ENCODE measurements at places on chromosomes 2 and 18.

GRCh38 chr2:105744091-105744908 is 412 bp upstream of the NCK2 start:
- peak overlapping the region; percentile 80 for H3K4me3 ChIP-seq
- peaks cover 39% of the 10 kb centered on the region for H3K4me1 ChIP-seq
- peak overlapping the region; percentile 87 for H3K27ac ChIP-seq

DNA sequence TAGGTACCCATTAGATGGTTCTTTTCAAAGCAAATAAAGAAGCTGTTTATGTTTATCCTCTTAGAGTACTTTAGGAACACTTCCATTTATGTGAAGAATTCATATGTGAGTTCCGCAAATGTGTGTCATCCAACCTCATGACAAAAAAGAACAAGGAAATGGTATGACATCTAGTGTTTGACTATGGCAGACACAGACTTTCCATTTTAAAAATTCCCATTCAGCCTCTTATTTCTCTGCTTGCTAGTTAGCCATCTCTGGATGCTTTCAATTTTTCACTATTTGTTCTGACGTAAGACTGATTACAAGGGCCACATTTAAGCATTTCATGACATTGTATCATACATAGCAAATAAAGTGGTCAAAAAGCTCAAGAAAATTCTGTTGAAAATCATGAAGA is 103.0 kb downstream of the ZAP70 start:
- no peaks in the 10 kb centered on the region for H3K4me1 ChIP-seq
- no peaks in the 10 kb centered on the region for H3K27me3 ChIP-seq
- H3K27ac ChIP-seq, result no peak overlapping the region
- H3K36me3 ChIP-seq, result peaks cover 18% of the 10 kb centered on the region

DNA sequence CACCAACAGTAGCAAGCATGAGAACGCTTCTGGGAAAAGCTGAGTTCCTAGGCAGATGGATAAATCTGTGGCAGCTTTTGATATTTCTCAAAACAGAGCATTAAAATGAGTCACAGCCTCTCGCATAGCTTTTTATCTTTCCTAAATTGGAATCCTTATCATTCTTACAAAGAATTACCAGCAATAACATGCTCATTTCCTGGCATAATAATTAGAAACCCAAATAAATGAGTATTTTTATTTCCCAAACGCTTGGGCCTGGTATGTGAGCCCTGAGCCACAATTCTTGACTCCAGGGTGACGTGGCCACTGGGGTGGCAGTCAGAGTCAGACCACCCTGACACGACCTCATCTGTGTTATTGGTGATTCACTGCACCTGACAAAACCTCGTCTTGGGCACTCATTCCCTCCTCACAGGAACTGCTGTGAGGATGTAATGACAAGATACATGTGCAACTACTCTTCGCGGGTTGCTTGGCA is 210.7 kb downstream of the ARL4C start:
- H3K4me3 ChIP-seq, result no peak overlapping the region
- DNase-seq, result no peak
- H3K4me1 ChIP-seq, result peaks cover 26% of the 10 kb centered on the region
- peaks cover 3% of the 10 kb centered on the region for H3K36me3 ChIP-seq
- peak overlapping the region; percentile 36 for H3K27ac ChIP-seq

DNA sequence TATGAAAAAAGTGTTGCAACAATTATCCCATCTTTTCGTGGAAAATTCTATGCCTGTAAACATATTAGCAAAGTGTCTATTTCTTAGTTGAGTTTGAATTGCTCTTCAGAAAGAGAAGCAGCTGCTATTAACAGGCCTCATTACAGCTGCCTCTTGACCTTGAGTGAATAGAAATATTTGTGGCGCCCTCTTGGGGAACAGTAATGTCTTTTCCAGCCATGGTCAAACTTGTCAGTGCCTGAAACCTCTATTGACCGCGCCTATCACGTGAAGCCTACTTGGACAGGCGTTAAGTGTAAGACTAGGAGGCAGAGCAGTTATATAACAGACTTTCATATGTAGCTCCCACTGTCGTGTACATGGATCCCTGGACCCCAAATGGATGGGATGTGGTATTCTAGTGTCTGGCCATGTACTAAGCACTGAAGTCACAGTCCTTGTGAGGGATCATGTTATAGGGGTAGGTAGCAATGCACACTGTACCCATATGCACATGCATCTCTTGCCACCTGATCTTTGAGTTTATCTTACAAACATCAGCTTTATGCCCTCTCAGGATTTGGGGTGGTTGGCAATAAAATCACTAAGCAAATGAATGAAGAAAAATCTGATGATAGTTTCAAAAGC is 245.0 kb downstream of the PTGR3 start:
- no peak overlapping the region for H3K4me3 ChIP-seq
- DNase-seq, result no peak

DNA sequence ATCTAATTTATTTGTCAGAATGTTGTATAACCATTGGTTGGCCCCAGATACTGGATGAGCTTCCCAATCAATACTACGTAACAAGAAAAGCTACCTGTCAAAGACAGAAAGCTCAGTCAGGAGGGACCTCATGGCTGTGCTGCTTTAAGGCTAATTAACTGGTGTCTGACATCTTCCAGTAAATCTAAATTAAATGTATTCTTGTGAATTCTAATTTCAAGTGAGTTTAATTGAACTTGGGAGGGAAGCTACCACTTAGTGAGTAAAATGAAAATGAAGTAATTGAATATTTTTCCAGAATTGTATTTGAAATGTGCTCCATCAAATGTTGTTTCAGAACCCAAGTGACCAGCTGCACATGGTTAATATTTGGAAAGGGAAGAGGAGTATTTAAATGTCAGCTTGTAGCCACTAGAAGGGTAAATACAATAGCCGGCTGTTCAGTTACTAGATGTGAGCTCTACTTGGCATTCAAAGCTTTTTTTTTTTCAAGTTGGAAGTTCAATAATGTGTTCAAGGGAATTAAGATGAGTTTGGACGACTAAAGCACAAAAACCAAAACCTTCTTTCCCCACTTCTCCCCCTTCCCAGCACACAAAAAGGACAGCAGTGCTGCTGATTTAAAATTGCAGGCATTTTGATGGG is 62.0 kb downstream of the GPR39 start:
- H3K27ac ChIP-seq, result no peak overlapping the region
- H3K27me3 ChIP-seq, result no peaks in the 10 kb centered on the region
- H3K36me3 ChIP-seq, result no peaks in the 10 kb centered on the region
- DNase-seq, result no peak
- no peak overlapping the region for H3K4me3 ChIP-seq
- H3K4me1 ChIP-seq, result no peaks in the 10 kb centered on the region

DNA sequence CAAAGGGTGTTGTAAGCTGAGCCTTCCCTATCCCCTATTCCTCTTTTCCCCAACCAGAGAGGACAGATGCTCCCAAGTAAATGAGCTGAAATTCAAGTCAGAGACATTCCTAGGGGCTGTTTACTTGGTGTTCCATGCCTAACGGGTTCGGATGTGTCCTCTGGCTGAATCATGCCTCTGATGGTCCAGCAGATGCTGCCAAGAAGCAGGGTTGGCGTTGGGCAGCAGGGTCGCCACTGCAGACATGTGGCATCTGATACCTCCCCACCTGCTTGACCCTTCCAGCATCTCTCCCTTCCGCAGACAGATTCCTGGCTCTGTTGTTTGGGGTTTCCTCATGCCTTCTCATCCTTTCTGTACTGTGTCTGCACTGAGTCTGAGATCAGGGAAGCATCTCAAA is 108.3 kb downstream of the HNRNPLL start:
- no peaks in the 10 kb centered on the region for H3K36me3 ChIP-seq
- peaks cover 12% of the 10 kb centered on the region for H3K4me1 ChIP-seq
- no peak overlapping the region for H3K4me3 ChIP-seq
- no peak overlapping the region for H3K27ac ChIP-seq
- no peak for DNase-seq

- no peak overlapping the region for H3K4me3 ChIP-seq
- DNase-seq, result no peak
- H3K4me1 ChIP-seq, result no peaks in the 10 kb centered on the region
- H3K27me3 ChIP-seq, result peaks cover 23% of the 10 kb centered on the region
- no peak overlapping the region for H3K27ac ChIP-seq
These were observed 61.4 kb upstream of the TUBA3E start for GRCh38 chr2:130259594-130259993.

- H3K27me3 ChIP-seq, result no peaks in the 10 kb centered on the region
- H3K36me3 ChIP-seq, result peaks cover 3% of the 10 kb centered on the region
- H3K4me3 ChIP-seq, result peak overlapping the region; percentile 93
- H3K27ac ChIP-seq, result peak overlapping the region; percentile 97
- H3K4me1 ChIP-seq, result peaks cover 57% of the 10 kb centered on the region
- DNase-seq, result no peak
These were observed 678 bp downstream of the CYP27C1 start for GRCh38 chr2:127219171-127220070.

GRCh38 chr2:1528273-1529064 is 115.2 kb downstream of the TPO start:
- no peaks in the 10 kb centered on the region for H3K27me3 ChIP-seq
- no peaks in the 10 kb centered on the region for H3K36me3 ChIP-seq

- peaks cover 17% of the 10 kb centered on the region for H3K36me3 ChIP-seq
- H3K4me3 ChIP-seq, result no peak overlapping the region
- H3K27me3 ChIP-seq, result no peaks in the 10 kb centered on the region
- peaks cover 21% of the 10 kb centered on the region for H3K4me1 ChIP-seq
- H3K27ac ChIP-seq, result no peak overlapping the region
- no peak for DNase-seq
These were observed 2.0 kb downstream of the DHX57 start for GRCh38 chr2:38873763-38874162.

- DNase-seq, result no peak
- no peak overlapping the region for H3K4me3 ChIP-seq
- H3K27ac ChIP-seq, result no peak overlapping the region
- no peaks in the 10 kb centered on the region for H3K36me3 ChIP-seq
- H3K27me3 ChIP-seq, result peaks cover 4% of the 10 kb centered on the region
- no peaks in the 10 kb centered on the region for H3K4me1 ChIP-seq
These were observed 459.2 kb upstream of the ACVR2A start for GRCh38 chr2:147385600-147385999.

- no peaks in the 10 kb centered on the region for H3K4me1 ChIP-seq
- H3K4me3 ChIP-seq, result no peak overlapping the region
- no peak for DNase-seq
- no peaks in the 10 kb centered on the region for H3K27me3 ChIP-seq
- no peaks in the 10 kb centered on the region for H3K36me3 ChIP-seq
- no peak overlapping the region for H3K27ac ChIP-seq
These were observed 50.6 kb upstream of the STAT1 start for GRCh38 chr2:191064590-191064989.

DNA sequence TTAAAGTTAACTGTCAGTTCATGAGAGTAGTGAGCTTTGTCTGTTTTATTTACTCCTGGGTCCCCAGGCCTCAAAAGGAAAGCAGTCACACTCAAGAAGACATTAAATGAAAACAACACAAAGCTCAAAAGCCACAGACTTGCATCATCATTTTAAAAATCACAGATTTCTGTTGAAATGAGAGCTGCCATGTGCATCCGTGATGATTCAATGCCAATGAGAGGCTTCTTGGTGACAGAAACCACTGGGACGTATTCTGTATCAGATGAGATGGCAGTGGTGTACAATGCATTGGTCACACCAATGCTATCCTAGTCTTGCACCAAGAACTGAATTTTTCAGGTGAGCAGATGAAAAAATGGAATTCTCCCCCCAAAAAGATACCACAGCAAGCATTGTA is 204.8 kb downstream of the ANAPC1 start:
- no peak for DNase-seq
- H3K4me3 ChIP-seq, result no peak overlapping the region
- H3K4me1 ChIP-seq, result peaks cover 27% of the 10 kb centered on the region
- H3K27me3 ChIP-seq, result no peaks in the 10 kb centered on the region
- no peak overlapping the region for H3K27ac ChIP-seq

GRCh38 chr18:48410095-48410920 is 1.1 kb upstream of the ZBTB7C start:
- peak overlapping the region; percentile 71 for H3K4me3 ChIP-seq
- H3K27me3 ChIP-seq, result peaks cover 75% of the 10 kb centered on the region
- peaks cover 10% of the 10 kb centered on the region for H3K4me1 ChIP-seq
- DNase-seq, result peak; percentile 94
- no peak overlapping the region for H3K27ac ChIP-seq

GRCh38 chr18:74446178-74446577 is 10.9 kb downstream of the DIPK1C start:
- peak; percentile 76 for DNase-seq
- no peaks in the 10 kb centered on the region for H3K4me1 ChIP-seq
- no peak overlapping the region for H3K27ac ChIP-seq
- no peaks in the 10 kb centered on the region for H3K27me3 ChIP-seq

DNA sequence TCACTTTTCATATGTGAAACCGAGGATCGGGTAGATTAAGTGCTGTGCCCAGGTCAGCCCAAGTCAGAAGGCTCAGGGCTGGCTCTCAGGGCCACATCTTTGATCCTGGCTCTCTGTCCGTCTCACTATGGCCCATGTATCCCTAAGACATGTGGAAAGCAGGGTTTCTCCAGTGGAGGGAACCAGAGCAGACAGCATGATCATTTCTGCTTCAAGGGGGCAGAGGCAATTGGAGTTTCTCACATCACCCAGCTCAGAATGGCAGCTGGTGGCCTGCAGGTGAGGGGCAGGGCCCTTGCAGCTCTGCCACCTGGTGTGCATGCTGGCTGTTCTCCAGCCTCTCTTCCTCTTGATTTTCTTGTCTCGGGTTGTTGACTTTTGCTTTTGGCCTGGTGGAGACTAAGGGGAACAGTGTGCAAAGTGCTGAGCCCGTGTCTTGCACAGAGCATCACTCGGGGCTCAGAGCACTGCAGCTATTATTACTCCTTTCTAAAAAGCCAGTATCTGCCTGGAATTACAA is 27.0 kb downstream of the LDLRAD4 start:
- peaks cover 6% of the 10 kb centered on the region for H3K27me3 ChIP-seq
- no peak overlapping the region for H3K4me3 ChIP-seq
- peak; percentile 38 for DNase-seq
- no peaks in the 10 kb centered on the region for H3K36me3 ChIP-seq
- no peaks in the 10 kb centered on the region for H3K4me1 ChIP-seq
- H3K27ac ChIP-seq, result no peak overlapping the region

- H3K27me3 ChIP-seq, result no peaks in the 10 kb centered on the region
- H3K4me3 ChIP-seq, result no peak overlapping the region
- H3K27ac ChIP-seq, result no peak overlapping the region
- DNase-seq, result no peak
- H3K4me1 ChIP-seq, result peaks cover 4% of the 10 kb centered on the region
- no peaks in the 10 kb centered on the region for H3K36me3 ChIP-seq
These were observed 6.1 kb upstream of the CCDC102B start for GRCh38 chr18:68791801-68792200.

Data from osteocyte (in vitro differentiated cells).